ENCODE measurements at places on chromosomes 4 and X.

- DNase-seq = no peak
These were observed 39.6 kb downstream of the DDX60L start for GRCh38 chr4:168440442-168441264.

- no peak for DNase-seq
These were observed 244.2 kb downstream of the ANK2 start for GRCh38 chr4:113293674-113294073.

DNA sequence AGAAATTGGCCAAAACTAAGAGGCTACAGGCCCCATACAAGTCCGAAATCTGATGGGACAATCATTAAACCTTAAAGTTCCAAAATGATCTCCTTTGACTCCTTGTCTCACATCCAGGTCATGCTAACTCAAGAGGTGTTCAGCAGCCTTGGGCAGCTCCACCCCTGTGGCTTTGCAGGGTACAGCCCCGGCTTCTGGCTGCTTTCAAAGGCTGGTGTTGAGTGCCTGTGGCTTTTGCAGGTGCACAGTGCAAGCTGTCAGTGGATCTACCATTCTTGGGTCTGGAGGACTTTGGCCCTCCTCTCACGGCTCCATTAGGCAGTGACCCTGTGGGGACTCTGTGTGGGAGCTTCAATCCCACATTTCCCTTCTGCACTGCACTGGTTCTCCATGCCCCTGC lies 329.1 kb upstream of the MAD2L1 start:
- DNase-seq = no peak

DNA sequence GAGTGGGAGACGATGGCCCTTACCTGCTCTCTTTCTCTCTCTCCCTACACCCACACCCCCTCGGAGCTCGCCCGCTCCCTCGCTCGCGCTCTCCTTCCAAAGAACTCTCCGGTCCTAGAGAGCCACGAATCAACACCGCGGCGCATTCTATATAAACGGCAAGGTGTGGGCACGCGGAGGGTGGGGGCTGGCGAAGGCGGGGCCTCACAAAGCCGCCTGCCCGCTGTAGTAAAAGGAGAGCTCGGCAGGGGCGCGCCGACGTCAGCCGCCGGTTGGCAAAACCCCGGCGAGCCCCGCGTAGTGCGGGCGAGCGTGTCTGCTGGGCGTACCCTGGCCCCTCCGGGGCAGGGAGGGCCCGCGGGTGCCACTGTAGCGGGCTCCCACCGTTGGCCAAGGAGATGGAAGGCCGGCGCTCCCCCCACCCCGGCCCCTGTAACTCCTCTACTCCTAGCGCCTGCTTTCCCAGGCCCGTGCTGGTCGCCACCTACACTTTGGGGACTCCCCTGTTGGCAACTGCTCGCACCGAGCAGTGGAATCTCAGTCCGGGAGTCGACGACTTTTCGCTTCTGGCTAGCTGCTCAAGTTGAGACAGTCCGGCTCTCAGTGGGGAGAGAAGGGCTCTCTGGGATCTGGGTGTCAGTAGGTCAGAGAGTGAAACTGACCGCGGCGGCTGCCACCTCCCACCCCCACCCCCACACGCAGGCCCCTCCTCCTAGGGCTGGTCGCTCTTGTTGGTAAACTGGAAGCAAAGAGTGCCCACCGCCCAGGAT lies 325.5 kb upstream of the F9 start:
- no peak for DNase-seq

DNA sequence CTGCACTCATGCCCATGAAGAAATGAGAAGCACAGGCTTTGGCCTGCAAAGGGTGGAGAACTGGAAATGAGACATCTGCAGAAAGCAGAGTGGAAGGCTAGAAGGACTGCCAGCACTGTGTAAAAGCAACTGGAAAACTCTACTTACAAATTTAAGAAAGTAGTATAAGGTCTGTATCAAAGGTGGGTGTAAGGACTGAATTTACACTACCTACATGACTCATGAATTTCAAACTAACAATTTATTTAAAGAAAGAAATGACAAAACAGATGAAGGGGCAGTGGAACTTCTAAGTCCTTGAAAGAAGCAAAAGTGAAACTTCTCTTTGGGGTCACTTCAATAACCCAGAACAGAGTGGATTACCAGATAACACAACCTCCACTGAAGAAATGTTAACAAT lies 71.2 kb downstream of the SLC10A7 start:
- no peak for DNase-seq

- DNase-seq = no peak
These were observed 46.1 kb downstream of the C4orf46 start for GRCh38 chr4:158625544-158625943.

DNA sequence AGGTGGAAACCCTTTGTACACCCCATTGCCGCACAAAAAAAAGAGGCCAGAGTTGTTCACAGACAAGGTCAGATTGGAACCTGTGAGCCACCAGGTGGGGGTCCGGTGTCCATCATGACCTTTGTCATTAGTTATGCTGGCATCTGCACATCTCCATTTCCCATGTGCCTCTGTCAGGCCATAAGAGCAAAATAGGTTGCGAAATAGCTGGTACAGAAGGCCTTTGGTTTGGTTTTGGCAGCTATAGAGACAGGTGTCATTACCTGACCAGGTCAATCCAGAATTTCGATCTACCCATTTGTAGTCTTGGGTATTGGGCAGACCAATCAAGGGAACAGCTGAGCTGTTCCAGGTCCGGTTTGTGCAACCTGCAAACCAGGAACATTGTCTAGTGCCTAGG lies 6.6 kb downstream of the ERVMER34-1 start:
- DNase-seq = no peak

DNA sequence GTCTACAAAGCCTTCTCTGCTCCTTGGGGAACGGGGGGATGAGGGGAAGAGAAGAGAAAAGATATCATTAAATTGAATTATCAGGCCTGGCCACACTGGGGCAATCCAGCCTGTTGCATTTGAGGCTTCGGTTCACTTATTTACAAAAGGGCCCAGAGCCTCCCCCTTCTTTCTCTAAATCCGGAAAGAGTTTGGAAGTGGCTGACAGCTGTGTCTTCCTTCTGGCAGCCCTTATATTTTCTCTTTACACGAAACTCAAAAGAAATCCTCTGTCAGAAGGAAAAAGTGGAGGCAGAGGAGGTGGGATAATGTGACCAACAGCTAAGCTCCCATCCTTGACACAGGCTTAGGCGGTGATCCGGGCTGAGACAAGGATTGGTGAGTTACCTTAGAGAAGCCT lies 158.3 kb upstream of the TAPT1 start:
- no peak for DNase-seq

- DNase-seq = peak; percentile 58
These were observed 618 bp downstream of the RBBP7 start for GRCh38 chrX:16869393-16870094.

GRCh38 chr4:53161051-53161786 lies 204.6 kb downstream of the SCFD2 start:
- DNase-seq = no peak

- peak; percentile 51 for DNase-seq
These were observed 167.1 kb downstream of the NSUN7 start for GRCh38 chr4:40916880-40917279.

DNA sequence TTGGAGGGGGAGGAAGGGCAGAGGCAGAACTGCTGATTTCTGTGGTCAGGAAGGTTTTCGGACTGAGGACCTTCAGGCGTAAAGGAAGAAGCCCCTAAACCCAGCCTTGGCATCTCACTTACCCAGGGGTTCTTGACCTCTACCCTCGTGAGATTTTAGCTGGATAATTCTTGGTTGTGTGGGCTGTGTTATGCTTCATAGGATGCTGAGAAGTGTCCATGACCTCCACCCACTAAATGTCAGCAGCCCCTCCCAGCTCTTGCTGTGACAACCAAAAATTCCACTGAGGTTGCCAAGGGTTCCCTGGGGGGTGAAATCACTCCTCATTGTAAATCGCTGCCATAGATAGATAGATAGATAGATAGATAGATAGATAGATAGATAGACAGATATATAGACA lies 5.8 kb upstream of the CRLF2 start:
- no peak for DNase-seq

DNA sequence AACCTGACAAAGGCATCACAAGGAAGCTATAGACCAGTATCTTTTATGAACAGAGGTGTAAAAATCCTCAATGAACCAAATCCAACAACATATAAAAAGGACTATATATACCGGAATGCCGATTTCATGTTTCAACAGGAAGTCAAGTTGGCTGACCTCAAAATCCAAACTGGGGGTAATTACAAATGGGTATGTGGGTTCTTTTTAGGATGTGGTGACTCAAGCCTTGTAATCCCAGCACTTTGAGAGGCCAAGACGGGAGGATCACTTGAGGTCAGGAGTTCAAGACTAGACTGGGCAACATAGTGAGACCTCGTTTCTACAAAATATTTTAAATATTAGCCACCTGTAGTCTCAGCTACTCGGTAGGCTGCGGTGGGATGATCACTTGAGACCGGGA lies 10.4 kb downstream of the PRSS48 start:
- no peak for DNase-seq

- DNase-seq = no peak
These were observed 4.5 kb upstream of the ZNF330 start for GRCh38 chr4:141216002-141216761.

GRCh38 chr4:52263607-52264006 lies 212.5 kb downstream of the SPATA18 start:
- no peak for DNase-seq

DNA sequence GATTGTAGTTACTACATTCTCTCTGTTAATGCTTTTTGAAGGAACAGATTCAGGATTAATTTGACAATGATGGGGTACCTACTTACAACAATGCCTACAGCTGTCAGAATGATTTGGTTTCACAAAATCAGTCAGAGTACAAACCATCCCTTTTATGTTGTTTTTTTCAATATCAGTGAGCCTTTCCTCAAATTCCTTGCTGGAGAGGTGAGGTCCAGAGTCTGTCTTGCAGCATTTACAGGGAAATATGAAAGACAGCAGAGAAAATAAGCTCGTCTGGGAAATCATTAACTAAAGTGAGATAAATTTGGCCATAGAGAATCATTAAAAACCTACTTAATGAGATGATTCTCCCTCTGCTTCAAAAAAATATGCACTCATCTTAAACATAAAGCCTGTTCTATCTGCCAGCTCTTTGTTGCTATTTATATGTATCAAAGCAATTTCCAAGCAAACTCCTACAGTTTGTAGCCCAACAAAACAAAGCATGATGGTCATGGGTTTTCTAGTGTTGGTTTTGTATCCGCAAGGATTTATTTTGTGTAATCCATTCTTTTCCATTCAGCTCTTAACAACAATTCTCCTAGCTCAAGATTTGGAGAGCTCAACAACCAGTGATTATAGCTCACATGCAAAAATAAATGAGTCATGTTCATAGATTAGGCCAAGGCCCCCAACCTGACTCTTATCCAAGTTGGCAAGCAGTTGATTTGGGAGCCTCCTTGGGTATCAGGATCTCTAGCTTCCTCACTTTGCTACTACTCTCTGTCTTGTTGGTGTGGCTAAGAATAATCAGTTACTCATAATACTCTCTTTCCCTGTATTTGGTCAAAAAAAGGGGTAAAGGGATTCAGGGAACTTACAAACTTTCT lies 222.6 kb downstream of the ENOX2 start:
- no peak for DNase-seq

GRCh38 chr4:25950461-25951389 lies 36.7 kb downstream of the SMIM20 start:
- DNase-seq = no peak

- DNase-seq = no peak
These were observed 68.6 kb downstream of the ADGRG4 start for GRCh38 chrX:136369377-136369776.

All from activated naive CD4-positive, alpha-beta T cell treated with anti-CD3 and anti-CD28 coated beads, Interleukin-2, amount 50 U/mL, for 16 hours (primary cell).